NCI-H524 treated with DMSO at 0.1 percent for 48 hours (cell line): ENCODE measurements at places on chromosomes 2 and 18.

DNA sequence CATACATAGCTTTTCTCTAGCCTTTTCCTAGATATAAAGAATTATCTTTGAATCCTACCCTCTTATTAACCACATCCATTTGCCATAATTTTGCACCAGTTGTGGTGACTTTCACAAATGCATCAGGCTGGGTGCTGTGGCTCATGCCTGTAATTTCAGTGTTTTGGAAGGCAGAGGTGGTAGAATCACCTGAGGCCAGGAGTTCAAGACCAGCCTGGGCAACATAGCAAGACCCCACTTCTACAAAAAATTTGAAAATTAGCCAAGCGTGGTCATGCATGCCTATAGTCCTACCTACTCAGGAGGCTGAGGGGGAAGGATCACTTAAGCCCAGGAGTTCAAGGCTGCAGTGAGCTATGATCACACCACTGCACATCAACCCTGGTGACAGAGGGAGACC is 672.4 kb upstream of the CHAC2 start:
- no peak for DNase-seq

GRCh38 chr18:31247574-31248199 is 70.3 kb upstream of the DSG1 start:
- no peak for DNase-seq

- peak; percentile 72 for DNase-seq
These were observed at the start of the genes KIAA1328 and TPGS2 for GRCh38 chr18:36828630-36829361. TSS of gene KIAA1328 (plus strand) at chr18:36829127. CDS start at chr18:36829139, 12 bp downstream. TSS of gene TPGS2 (minus strand) at chr18:36829002. CDS start at chr18:36828767, 235 bp downstream.

- DNase-seq, result no peak
These were observed 54.1 kb downstream of the EIPR1 start for GRCh38 chr2:3323360-3324035.

DNA sequence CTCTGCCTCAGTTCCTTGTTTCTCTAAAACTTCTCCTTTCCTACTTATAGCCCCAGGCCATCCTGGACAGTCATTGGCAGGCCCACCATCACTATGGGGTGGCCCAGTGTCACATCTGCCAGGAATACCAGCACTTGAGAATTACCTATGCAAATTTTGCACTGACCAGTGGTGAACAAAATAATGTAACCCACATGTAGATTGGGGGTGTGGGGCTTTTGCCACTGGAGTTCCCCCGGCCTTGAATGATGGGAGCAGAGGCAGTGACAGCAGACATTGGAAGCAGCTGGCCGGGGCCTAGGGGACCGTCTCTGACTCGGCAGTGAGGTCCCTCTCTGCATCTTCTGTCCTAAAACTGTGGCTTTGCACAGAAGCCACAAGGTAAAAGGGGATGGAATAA is 24.9 kb upstream of the DNMT3A start:
- no peak for DNase-seq

- no peak for DNase-seq
These were observed 19.7 kb upstream of the TLK1 start for GRCh38 chr2:171180229-171180930.

- DNase-seq, result no peak
These were observed 82.2 kb downstream of the MARCO start for GRCh38 chr2:119024152-119024551.

DNA sequence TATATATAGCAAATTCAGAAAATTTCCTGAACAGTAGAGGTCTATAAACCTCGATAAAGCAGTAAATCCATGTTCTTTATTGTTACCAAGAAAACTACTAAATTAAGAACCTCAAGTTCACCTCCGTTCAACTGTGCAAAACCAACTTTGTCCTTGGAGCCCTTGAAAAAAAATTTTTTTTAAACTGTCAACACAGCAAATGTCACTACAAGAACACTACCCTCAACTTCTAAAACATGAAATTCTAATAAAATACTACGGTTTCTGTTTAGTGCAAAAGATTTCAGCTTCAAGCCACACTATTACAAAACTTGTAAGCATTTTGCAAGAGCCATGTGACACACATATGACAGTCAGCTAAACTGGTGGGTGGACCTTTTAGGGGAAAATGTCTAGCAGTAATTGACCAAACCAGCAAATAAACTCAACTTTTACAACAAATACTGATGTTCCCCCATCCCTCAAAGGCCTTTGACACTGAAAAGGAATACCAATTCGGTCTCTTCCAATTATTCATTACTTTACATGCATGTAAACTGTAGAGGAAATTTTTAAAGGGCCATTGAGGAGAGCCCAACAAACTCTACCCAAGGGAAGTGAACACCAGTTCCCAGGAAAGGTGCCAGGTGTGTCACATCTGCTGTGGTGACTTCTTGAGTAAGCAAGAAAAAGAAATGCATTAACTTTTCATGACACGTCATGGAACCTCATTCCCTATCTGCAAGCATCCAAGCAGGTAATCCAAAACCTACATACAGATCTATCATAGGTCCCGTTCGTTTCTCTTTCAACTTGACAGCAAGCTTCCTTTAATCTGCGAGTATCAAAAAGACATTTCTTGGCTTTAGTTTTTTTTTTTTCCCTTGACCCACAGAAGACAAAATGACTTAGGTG is 1.4 kb downstream of the RAB1A start:
- DNase-seq, result no peak

DNA sequence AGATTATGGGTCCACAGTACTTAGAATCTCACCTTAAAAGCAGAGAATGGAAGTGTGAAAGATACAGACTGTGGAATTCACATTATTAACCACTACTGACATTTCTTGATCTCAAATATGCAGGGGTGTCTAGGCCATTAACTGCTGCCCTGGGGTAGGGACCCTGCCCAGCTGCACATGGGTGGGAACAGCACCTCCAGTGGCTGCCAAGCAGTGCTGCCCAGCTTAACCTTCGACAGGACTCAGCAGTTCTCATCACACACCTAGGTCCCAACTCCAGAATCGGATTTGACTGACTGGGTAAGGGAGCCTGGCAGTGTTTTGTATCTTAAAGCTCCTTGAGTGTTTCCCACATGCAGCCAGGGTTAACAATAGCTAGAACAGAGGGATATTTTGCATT is 14.9 kb downstream of the ERFE start:
- DNase-seq, result no peak

DNA sequence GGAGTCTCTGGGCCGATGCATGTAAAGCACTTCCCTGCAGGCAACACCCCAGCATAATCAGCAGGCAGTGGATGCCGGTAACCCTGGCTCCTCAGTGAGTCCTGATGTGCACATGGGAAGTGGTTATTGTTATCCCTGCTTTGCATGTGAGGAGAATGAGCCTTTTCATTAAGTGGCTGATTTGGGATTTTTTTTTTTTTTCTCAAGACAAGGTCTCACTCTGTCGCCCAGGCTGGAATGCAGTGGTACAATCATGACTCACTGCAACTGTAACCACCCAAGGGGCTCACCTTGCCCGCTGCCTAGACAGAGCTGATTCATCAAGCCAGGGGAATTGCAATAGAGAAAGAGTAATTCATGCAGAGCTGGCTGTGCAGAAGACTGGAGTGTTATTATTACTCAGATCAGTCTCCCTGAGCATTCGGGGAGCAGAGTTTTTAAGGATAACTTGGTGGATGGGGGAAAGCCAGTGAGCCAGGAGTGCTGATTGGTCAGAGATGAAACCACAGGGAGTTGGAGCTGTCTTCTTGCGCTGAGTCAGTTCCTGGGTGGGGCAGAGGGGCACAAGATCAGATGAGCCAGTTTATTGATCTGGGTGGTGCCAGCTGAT is 95.4 kb downstream of the SOCS6 start:
- DNase-seq, result no peak

DNA sequence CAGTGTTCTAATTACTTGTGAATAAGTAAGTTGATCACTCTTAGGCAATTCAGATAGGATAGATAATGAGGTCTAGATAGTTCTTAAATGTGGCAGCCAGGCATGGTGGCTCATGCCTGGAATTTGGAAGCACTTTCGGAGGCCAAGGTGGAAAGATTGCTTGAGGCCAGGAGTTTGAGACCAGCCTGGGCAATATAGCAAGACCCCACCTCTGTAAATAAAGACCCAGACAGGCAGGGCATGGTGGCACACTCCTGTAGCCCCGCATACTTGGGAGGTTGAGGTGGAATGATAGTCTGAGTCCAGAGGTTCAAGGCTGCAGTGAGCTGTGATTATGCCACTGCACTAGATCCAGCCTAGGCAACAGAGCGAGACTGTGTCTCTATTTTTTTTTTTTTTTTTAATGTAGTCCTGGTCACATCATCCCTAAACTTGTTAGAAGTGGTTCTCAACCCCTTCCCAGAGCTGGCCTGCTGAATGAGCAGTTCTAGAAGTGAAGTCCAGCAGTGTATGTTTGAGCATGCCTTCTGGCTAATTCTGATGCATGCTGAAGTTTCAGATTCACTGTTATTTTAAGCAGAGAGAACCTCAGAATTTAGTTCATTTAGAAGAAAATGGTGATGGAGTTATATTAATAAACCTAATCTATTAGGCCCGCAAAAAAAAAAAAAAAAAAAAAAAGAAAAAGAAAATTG is 306.2 kb downstream of the PRKCE start:
- no peak for DNase-seq

DNA sequence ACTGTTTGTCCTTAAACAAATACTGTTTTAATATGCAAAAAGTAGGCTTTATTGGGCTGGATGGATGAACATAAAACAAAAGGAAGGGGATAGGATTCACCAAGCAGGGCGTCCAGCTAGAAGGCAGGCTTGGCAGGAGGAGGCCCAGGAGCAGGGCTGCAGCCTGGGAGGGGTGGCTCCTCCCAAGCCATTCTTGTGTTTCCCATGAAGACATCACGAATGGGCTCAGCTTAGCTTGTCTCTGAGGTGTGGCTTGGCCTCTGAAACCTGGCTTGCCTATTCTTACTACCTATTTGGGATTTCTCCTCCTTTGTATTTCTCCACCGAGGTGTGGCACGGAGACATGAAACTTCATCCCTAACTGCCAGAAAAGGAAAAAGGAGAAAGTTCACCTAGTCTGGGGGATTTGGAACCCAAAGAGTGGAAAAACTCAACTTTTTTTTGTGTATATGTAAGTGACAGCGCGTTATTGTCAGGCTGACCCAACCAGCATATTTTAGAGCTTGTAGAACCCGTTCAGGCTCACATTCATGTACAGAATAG is 481.9 kb upstream of the SPRED2 start:
- DNase-seq, result no peak

- no peak for DNase-seq
These were observed 180.6 kb downstream of the ZNF407 start for GRCh38 chr18:74778191-74778847.
